Camera-type eye (tissue), 1 donor: ENCODE measurements at places on chromosomes 13 and 19. TPM values are rescaled to one million over a fixed set of nuclear protein-coding genes. Genes with fewer than 3 reads are reported as not detected.

SLC39A3 gene
- total RNA-seq, result 17.0 TPM

LRRC63 gene
- 0.60 TPM for total RNA-seq

TMC4 gene
- 6.8 TPM for total RNA-seq

NMRK2 gene
- total RNA-seq, result 2.3 TPM

MISP3 gene
- 0.71 TPM for total RNA-seq

ZNF607 gene
- total RNA-seq, result 18.2 TPM
